ENCODE measurements at places on chromosomes 2 and 18.

GRCh38 chr2:164565359-164565758 is 55.9 kb downstream of the GRB14 start:
- no peak for DNase-seq

GRCh38 chr2:42935692-42936671 is 143.6 kb upstream of the HAAO start:
- DNase-seq: no peak

DNA sequence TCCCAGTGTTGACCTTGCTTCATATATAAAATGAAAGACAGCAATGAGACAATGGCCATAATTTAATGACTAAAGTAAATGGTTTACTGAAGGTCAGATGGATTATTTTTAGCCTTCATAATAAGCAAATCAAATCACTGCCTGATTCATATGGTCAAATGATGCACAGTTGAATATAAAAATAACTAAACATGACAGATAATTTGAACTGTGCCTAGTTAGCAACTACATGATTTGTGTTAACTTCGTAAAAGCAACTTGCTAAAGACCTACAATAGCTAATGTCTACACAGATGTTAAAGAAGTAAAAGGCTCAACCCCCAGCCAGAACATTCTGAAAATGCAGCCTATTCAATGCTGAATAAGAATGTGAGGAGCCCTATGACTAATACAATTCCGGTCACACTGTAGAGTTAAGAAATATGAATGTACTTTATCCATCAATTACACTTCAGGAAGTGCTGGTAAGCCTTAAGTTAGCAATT is 590.8 kb upstream of the CDH2 start:
- no peak for DNase-seq

DNA sequence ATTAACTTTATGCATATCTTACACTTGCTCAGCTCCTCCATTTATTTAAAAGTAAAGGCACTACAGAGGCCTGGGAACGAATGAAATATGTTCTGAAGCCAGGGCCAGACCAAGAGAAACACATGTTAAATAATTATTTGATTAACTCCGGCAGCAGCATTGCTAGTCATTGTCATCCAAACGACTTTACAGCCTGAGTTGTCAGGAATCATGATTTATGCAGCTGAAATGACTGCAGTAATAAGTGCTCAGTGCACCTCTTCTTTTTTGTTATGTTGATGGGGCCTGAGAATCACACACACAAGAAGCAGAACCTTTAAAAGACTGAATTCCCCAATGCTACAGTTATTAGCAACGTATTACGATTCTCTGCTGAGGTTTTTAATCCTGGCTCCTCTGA is 58.9 kb downstream of the EPHA4 start:
- DNase-seq: no peak

DNA sequence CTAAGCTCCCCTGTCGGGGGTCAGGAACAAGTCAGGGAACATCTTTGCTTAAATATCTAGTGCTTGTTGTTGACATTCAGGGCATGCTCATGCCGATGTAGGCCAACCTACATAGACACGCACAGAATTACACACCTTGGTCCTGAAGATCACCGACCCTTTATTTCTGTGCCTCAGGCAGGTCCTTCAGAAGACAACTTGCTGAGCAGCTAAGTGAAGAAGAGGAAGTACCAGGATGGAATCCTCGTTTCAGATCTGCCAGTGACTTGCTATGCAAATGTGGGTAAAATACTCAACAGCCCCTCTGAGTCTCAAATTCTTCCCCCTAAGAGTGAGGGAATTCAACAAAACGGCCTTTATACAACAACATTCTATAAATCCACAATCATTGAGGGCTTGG is 494.7 kb downstream of the BCL11A start:
- DNase-seq: peak; percentile 18

DNA sequence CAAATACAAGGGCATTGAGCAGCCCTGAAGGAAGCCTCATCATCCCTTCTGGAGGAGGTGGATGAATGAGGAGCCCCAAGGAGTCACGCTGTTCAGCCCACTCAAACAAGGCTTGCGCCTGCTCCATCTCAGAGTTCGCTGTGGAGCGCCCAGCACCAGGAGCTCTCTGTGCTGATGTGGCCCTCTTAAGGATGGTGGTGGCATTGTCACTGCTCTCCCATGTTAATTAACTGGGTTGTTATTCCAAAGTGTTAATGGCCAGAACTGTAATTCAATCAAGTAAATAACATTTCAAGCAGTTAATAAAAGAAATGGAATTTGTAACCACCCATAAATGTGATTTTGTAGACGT is 726.0 kb upstream of the RAB6C start:
- no peak for DNase-seq

DNA sequence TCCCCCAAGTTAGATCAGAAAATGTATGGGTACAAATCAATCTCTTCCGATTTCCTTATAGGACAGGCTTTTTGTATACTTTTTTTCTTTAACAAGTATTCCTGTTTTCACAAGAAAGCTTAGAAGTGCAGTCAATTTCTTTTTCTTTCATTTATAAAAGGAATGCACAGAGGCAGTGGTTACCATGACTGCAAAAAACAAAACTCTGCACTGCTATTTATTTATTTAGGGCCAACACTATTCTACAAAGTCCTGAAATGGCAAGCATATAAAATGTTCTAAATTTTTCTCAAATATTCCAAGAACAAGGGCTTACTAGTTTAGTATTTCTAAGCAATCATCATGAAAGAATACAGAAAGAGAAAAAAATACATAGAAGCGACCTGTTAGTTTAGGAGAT is 22.2 kb downstream of the ATAD2B start:
- DNase-seq: no peak

- no peak for DNase-seq
These were observed 36.2 kb downstream of the EPG5 start for GRCh38 chr18:45930963-45931362.
